ENCODE measurements at places on chromosomes 1 and 21.

GRCh38 chr21:42873096-42873495 is 6.2 kb downstream of the WDR4 start:
- no peak for DNase-seq

GRCh38 chr1:31648641-31649357 is 4.1 kb upstream of the PEF1 start:
- DNase-seq, result no peak

GRCh38 chr1:103457886-103458455 is 67.5 kb upstream of the RNPC3 start:
- no peak for DNase-seq

DNA sequence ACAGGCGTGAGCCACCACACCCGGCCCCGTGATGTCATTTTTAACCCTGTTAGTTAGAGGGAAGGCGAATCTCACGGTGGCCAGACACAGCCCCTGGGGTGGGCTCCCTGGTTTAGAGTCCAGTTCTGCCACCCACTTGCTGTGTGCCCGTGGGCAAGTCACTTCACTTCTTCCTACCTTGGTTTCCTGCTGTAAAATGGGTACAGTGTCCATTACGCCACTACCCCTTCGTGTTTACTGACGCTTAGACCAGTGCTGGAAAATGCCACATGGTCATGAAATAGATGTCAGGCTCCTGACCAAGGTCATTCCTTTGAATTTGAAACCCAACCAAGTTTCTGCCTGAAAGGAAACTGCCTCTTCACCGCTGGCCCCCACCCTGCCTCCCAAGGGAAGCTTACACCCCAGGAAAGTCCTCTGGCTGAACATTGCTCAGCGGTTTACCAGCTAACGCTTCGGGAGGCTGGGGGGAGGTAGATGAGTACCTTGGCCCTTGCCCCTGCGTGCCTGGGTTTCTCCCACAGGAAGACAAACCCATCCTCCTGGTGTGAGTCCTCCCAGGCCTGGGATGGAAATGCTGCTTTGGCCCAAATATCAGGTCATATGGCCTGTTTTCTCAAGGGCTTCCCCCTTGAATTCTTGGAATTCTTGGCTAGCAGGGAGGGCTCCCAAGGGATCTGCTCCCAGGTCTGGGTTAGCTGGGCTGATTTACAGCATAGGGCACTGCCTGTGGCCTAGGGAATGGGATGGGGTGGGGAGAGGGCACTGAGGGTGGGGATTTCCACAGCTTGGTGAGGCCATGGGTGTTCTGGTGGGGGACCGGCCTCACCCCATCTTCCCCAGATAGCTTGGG is 7.6 kb upstream of the AADACL4 start:
- no peak for DNase-seq

GRCh38 chr1:181632492-181632891 is 149.2 kb downstream of the CACNA1E start:
- DNase-seq, result no peak

DNA sequence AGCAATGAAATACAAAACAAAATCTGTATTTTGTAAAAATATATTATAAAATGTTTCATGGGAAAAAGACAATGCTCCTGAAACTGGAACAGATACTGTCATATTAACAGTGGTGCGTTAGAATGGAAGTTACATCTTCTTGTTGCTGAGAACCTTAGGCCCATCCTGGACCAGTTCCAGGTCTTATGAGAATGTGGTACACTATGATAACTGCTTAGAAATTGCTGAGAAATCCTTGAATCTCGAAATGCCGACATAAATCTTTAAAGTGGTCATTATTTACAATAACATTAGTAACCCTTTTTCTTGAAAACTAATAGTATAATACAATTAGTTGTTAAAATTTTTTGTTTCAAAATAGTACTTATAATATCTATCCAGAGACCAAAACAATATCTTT is 747.9 kb upstream of the NCAM2 start:
- no peak for DNase-seq

DNA sequence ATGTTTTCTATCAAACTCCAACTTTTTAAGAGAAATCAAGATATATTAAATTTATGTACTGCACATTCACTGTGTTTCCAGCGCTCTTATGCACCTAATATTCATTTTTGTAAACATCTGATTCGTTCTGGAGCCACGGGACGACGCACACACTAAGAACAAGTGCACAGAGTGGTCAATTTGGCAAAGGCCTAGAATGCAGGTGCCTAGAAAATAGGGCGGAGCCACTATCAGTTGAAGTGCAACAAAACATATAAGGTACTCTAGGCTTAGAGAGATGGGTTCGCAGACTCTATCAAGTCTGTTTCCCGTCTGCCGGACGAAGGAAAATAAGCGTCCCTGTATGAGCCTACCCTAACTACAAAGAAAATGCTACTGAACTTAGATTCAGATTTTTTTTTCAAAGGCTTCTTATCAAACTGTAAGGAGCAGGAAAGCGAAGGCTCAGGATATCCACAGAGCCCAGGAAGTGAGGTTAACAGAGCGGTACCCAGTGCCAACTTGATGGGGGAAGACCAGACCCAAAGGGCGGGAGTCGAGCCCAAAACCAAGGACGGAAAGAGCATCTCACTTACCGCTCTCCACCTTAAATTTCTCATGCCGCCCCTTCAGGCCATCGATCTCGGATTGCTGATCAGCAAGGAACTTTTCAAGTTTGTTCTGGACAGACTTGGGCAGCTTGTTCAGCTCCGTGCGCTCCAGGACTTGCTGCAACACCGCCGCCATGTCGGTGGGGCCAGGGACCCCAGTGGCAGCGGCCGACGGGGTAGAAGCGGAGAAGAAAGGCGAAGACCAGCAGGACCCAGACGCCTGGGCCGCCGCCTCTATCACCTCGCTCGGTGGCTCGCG is 526 bp downstream of the TPR start:
- DNase-seq, result no peak

GRCh38 chr1:177305040-177306018 is 134.6 kb downstream of the BRINP2 start:
- no peak for DNase-seq

DNA sequence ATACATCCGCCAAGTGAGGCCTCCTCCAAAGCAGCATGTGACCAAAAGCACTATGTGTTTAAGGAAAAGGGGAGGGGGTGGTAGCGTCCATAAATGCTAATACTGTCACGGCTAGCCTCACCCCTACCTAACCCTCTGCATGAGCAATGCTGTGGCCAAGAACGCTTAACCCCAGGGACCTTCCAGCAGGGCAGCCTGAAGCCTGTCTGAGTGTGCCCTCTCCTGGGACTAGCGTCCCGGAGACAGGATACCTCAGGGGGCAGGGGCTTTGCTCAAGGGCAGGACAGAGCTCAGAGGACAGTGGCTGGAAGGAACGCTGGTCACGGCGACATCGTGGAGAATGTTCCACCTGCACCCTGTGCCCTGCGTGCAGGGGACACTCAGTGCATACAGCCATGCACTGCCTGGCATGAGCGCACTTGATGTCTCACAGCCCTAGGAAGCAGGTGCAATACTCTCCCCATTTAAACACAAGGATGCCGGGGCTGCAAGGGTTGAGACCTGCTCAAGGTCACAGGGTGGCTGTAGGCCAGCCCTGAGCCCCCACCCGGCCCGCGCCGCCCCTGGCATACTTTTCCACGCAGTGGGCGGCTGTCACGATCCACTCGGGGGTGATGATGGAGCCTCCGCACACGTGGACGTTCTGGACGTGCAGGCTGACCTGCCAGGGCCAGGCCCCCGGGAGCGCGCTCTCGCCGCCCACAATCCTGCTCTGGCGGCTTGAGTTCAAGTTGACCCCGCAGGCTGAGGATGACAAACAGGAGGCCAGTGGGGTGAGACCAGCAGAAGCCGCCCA is 35.0 kb downstream of the TMPRSS2 start:
- no peak for DNase-seq

DNA sequence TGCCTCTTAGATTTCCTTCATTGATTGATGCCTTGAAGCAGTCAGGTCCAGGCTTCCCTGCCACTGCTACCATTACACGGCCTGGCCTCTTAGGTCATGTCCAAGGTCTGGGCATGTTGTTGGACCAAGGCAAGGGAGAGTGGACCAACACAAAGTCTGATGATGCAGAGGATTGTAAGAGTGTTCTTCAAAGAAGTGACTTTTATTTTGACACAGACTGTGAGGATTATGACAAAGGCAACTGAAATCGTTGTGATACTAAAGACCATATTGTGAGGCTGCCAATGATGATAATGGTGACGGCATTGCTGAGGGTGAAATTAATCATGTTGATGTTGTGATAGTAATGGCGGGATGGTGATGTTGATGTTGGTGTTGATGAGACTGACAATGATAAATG is 149.5 kb downstream of the GRIK3 start:
- DNase-seq, result no peak

DNA sequence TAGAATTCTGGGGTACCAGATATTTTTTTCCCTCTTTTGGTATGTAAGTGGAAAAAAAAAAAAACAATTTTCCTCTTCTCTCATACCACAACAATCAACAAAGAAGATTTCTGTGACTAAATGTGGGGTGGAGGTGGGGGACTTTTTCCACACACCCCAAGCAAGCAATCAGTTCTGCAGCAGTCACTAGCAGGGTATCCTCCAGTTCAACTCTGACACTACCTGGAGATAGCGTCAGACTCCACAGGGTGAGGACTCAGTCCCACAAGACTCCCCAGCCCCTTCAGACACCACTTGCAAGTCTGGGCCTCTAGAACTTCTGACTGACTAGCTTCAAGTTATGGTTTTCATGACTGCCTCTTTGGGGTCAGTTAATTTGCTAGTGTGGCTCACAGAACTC is 6.2 kb downstream of the DHX9 start:
- no peak for DNase-seq

DNA sequence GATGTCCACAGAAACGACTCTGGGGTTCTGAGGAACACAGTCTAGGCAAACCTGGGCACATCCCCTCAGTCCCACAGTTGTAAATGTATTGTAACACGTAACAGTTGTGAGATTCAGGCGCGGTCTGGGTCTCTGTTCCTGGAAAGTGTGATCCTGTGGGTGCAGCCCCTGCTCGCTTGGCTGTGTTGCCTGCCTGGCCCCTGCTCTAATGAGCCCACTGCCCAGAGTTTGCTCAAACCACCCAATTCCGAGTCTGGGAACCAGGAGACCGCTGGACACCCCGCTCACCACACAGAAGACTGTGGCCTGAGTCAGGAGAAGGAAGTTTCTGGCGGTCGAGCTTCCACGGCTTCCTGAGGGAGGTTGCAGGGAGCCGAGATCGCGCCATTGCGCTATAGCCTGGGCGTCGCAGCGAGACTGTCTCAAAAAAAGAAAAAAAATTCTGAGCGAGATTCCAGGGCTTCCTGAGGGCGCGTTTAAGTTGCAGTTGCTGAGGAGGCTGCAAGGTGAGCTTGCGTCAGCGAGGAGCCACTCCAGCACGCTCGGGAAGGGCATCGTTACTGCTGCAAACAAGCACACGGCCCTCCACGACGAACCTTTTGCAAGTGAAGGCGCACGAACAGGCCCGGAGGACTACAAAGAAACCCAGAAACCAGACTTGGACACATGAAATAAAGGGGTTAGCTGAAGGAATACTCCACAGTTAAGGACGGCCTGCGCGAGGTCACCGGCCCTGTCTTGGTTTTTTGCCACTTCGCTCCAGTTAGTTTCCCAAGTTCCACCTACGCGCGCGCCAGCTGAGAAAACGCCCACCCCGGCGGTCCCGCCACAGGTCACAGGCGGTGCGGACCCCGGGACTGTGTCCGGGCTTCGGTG is 1.1 kb downstream of the C21orf58 start:
- no peak for DNase-seq

GRCh38 chr1:75293270-75293669 is 159.1 kb downstream of the LHX8 start:
- no peak for DNase-seq

DNA sequence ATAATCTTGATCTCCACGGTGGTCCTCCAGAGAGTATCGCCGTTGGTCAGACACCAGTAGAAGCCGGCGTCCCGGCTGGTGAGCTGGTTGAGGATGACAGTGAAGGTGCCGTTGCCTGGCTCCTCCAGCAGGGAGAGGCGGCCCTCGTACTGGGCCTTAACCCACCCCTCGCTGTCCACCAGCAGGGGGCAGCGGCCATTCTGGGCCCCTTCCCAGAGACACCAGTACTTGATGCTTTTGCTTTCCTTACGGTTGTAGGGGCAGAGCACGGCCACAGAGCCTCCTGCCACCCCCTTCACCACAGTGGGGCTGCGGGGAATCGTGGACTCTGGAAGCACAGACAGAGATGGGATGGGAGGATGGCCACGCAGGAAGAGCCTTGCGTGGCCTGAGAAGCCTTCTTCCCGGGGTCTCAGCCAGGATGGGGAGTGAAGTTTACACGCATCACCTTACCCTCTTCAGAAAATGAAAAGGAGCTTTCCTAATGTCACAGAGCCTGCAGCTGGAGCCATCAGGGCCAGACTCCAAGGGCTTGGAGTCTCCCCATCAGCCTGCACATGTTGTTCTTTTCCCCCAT is 10.7 kb downstream of the PIGR start:
- no peak for DNase-seq

GRCh38 chr1:45510036-45510971 is 10.2 kb downstream of the MMACHC start:
- DNase-seq, result no peak

GRCh38 chr1:61084491-61085031 is 2.2 kb downstream of the NFIA start:
- DNase-seq, result no peak

GRCh38 chr1:157437296-157437695 is 115.0 kb downstream of the FCRL5 start:
- DNase-seq, result no peak

DNA sequence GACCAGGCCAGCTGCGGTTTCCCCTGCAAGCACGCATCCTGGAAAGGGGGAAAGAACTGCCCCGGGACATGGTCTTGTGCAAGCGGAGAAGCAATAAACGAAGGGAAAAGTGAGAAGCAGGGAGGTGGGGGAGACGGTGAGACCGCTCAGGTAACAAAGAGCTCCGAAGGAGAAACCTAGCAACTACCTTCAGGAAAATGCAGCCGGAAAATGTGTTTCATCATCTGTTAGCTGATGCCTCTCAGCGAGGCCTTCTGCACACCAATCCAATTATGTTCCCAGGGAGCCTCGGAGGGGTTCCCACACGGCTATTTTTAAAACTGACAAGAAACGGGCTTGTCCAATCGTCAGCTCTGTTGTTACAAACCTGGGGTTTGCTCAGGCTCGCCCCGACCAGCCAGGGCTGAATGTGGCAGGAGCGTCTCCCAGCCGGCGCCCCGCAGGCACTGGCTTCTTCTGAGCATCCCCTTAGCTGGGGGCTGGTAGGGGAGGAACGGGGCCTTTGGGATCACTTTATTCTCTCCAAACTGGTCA is 3.4 kb downstream of the RIPK4 start:
- peak; percentile 83 for DNase-seq

DNA sequence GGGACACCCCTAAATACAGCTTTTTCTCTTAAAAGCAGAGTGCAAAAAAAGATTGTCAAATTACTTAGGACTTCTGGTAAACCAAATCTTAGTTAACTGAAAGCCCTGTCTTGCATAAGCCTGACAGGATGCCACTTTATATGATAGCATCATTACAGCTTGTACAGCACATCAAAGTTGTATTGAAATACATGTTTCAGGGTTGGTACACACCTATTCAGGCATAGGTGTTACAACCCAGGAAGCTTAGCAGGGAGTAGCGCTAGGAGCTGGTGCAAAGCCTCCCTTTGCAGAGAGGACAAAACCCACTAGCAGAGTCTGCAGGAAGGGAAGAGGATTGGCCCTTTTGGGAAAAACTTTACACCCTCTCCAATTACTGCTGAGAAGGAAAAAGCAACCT is 258.9 kb upstream of the SGIP1 start:
- no peak for DNase-seq
